ENCODE measurements at places on chromosomes 13 and 19. TPM values are rescaled to one million over a fixed set of nuclear protein-coding genes. Genes with fewer than 3 reads are reported as not detected.
A peak's percentile ranks its signal among the peaks of the same experiment; 100 is the strongest.

LSM14A gene
- total RNA-seq: 69.2 TPM

NCR1 gene
- total RNA-seq: not detected

LHB gene
- not detected for total RNA-seq

PSG6 gene
- not detected for total RNA-seq

CYP2A6 gene
- 0.27 TPM for total RNA-seq

KLK13 gene
- not detected for total RNA-seq

OVOL3 gene
- not detected for total RNA-seq

TPTE2 gene
- not detected for total RNA-seq

TEX29 gene
- not detected for total RNA-seq

FCAR gene
- total RNA-seq: 0.30 TPM

ZSCAN1 gene
- total RNA-seq: not detected

- DNase-seq: no peak
Observed at GRCh38 chr13:114325729-114326128, 11.4 kb downstream of the CHAMP1 start.

- no peak for DNase-seq
Observed at GRCh38 chr19:51660975-51661600, 14.5 kb upstream of the SIGLEC14 start.

GRCh38 chr13:82791035-82791434 lies 1091.2 kb downstream of the SLITRK1 start:
- no peak for DNase-seq

- no peak for DNase-seq
Observed at GRCh38 chr13:25966086-25966485, 85.7 kb downstream of the SHISA2 start.

DNA sequence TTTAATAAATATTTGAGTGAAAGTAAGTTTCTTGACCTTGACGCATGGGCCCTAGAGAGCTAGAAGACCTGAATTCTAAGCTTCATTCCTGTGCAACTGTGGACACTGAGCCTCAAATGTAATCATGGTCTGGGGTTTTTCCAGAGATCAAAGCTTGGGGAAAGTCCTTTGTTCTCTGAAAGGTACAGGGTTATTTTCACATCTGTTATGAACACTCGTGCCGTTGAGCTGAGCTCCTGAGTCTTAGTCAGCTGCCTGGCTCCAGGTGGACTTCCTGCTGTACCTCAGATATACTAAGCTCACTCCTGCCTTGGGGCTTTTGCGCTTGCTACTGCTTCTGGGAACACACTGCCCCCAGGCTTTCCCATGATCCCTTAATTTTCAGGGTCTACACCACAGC lies 7.5 kb upstream of the ZBTB32 start:
- no peak for DNase-seq

DNA sequence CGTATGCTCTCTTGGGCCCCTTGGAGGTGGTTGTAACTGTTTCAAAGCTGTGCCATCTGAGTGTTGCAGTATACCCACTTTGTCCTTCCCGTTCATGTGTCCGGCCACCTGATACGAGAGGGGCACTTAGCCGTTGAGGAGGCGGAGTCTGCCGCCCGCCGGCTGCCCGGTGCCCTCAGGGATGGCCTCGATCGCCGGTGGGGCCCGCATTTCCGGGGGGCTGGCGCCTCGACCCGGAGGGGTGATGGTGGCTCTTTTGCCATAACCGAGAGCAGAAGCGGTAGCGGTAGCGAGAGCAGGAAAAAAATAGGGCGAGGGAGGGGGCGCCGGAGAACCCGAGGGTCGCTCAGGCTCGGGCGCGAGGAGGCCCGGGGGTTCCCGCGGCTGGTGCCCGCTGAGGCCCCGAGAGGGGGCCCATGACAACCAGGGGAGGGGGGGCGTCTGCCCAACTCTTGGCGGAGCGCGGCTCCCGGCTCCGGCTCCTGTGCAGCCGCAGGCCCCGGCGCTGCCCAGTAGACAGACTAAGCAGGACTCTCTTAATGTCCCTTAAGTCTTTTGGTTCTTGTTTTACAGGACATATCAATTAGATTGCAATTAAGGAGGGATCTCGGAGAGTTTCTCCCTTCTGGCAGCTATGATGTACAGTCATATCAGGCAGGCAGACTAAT lies 342.7 kb upstream of the SGCG start:
- no peak for DNase-seq

DNA sequence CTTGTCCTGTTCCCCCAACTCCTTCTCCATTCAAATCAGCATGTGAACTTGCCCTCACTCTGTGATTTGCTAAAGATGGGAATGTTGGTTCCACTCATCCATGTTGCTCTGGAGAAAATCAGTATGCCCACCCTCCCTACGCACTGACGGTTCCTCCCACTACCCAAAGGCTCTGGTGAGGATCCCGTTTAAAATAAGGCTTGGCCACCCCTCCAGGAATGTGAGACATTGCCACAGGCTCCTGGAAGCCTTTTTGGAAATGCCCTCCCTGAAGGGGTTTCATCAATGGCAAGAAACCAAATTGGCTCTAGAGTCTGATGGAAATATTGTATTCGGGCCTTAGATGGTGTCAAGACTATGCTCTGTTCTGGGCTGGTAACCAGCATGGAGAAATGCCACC lies 187.3 kb downstream of the USP12 start:
- no peak for DNase-seq

DNA sequence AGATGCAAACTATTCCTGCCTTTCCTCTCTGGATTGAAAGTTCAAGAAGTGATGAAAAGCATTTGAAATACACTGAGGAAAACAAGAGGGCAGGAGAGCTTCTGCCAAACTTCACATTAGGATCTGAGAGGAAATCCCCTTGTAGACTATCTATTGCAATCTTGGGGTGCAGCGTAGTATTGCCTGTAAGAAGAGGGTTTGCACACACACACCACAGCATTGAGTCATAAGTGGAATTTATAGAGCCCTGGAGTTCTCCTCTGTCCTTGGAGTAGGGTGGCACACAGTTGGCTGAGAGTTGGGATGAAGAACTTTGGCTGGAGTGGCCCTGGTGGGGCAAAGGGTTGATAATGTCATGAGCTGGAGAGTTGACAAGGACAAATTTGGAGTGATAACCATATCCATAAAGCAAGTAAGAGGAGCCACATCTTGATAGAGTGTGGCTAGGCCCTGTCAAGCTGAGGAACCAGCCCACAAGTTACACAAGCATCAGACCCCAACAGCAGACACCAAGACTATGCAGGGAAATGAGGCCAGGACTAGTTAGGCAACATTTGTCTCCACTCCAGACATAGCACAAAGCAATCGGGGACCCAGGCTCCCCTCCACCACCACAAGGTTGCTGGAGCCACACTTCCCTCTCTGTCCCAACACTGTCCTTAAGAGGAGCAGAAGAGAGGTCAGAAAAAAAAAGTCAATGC lies 520.9 kb downstream of the KLF5 start:
- no peak for DNase-seq

DNA sequence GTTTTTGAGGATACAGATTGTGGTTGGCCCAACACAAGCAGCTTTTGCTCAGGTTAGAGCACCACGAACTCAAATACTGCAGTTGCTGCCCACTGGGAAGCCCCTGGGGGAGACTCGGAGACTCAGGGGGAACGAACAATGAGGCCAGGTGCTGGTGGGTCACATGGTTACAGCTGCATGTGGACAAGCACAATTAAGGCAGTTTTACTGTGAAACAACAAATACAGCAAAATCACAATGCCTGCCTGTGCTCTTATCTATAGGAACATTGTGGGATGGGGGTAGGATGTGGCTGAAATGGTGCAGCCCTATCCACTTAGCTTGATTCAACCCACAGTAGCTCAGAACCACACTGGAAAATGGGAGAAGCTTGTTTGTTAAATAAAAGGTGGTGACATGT lies 119.7 kb upstream of the SPATA13 start:
- DNase-seq: no peak

GRCh38 chr19:45215391-45216191 lies 29.6 kb downstream of the EXOC3L2 start:
- DNase-seq: peak; percentile 52

GRCh38 chr13:25143706-25144105 lies 28.4 kb downstream of the AMER2 start:
- DNase-seq: no peak

DNA sequence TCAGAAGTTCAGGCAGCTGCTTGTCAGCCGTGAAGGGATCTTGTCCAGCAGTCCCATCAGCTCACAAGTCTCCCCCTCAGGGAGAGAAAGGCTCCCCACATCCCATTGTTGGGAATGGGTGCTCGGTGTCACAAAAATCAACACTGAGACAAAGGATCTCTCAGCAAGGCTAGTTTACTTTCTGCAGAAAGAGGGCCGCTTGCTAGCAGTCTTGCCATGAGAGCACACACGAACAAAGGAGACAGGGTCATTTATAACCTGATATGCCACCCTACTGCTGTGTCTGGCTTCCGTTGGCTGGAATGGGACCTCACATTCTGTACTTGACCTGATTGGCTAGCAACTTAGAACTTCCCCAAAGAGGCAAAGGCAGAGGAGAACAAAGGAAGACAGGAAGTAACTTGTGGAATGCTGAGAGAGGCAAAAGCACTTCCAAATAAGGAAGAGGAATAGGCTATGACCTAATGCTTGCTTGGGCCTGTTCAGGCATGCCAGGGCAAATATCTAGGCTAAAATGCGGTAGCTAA lies 8.7 kb upstream of the IGFL3 start:
- no peak for DNase-seq

GRCh38 chr19:41616792-41617621 lies 9.9 kb downstream of the CEACAM4 start:
- DNase-seq: no peak

DNA sequence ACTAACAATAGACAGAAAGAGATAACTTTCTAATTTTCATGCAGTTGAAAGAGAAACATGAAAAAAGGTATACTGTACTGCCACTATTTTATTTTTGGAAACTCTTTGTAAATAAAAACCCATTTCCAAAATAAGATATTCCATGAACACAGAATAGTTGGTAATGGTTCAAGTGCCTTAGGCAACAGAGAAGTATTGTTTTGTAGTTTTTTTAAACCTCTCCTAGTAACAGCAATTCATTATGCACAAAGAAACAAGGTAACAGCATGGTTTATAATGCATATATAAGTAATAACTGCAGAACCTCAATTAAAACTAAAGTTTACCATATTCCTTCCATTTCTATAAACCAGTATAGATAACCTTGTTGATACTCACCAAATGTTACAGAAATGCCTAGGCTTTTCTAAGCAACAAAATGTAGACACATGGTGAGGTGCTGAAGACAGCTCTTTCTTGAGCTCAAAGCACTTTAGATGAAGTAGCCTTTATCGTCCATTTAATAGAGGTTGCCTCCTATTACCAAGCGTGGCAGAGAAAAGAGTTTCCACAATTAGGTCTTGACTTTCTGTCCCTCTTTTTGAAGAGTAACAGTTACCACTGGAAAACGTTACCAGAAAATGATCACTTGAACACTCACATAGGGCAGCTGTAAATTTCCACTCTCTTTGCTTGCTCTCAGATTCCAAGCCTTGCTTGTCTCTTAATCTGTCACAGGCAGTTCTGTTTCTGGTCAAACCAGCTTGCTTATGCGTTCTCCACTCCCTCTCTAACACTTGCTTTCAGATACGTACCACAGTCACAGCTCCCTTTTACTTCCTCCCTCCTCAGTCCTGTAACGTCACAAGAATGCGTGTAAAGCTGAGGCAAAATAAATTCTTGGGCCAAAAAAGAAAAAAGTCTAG lies 42.9 kb downstream of the CAB39L start:
- no peak for DNase-seq

DNA sequence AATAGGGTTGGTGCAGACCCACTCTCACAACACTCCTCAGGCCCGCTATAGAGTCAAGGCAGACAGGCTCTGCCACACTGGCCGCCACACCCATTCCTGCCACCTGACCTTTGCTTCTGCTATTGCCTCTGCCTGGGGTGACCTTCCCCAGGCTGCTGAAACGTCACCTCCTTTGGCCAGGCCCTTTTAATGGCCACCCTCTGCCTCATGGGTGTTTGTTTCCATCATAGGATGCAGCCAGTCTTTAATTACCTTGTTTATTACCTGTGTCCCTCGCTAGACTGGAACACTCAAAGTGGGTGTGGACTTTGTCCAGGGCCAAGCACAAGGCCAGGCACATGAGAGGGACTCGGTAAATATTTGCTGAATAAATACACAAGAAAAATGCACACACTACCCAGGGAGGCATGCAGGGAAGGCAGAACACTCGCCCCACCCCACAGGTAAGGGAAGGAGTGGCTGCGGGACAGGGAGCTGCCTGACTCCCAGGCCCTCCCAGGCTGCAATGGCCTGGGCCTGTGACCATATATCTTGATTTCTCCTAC lies 3.2 kb downstream of the LSM4 start:
- no peak for DNase-seq

- DNase-seq: no peak
Observed at GRCh38 chr19:55581823-55582223, 1.2 kb upstream of the ZNF579 start.

DNA sequence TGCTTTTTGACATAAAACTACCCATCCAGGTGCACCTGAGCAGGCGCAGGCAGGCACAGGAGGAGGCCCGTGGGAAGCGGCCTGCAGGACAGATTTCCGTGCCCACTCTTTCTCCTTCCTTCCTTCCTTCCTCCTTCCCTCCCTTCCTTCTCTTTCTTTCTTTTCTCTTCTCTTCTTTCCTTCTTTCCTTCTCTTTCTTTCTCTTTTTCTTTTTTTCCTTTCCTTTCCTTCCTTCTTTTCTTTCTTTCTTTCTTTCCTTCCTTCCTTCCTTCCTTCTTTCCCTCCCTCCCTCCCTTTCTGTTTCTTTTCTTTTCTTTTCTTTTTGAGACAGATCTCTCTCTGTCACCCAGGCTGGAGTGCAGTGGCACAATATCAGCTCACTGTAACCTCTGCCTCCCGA lies 21.2 kb upstream of the TMEM255B start:
- DNase-seq: no peak

GRCh38 chr13:46578590-46578975 lies 25.6 kb downstream of the LRCH1 start:
- no peak for DNase-seq

GRCh38 chr13:19181621-19182485 lies at the start of gene TUBA3C:
TUBA3C (minus strand) TSS chr13:19181824; CDS start chr13:19181747, 77 bp downstream.
- DNase-seq: no peak

GRCh38 chr19:11256189-11256588 lies 6.1 kb downstream of the DOCK6 start:
- peak; percentile 73 for DNase-seq

GRCh38 chr13:75308222-75308621 lies 173.7 kb downstream of the TBC1D4 start:
- DNase-seq: no peak

DNA sequence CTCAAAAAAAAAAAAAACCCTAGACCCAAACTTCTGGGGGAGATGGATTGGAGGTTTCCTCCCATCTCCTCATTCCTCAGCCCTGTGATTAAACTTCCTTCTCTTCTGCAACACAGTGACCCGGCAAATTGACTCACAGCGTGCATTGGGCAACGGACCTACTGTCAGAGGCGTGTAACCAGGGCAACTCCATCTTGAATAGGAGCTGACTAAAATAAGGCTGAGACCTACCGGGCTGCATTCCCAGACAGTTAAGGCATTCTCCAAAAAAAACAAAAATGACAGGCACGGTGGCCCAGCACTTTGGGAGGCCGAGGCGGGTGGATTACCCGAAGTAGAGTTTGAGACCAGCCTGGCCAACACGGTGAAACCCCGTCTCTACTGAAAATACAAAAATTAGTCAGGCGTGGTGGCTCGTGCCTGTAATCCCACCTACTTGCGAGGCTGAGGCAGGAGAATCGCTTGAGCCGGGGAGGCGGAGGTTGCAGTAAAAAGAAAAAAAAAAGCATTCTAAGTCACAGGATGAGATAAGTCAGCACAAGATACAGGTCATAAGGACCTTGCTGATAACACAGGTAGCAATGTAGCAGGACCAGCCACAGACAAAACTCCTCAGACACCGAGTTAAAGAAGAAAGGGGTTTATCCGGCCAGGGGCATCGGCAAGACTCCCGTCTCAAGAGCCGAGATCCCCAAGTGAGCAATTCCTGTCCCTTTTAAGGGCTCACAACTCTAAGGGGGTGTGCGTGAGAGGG lies 5.4 kb upstream of the NLRP7 start:
- DNase-seq: no peak

- no peak for DNase-seq
Observed at GRCh38 chr13:99028890-99029289, 51.0 kb upstream of the DOCK9 start.

All from Right ventricle myocardium superior (tissue), 1 donor.